ENCODE measurements at places on chromosomes 12 and 14.

DNA sequence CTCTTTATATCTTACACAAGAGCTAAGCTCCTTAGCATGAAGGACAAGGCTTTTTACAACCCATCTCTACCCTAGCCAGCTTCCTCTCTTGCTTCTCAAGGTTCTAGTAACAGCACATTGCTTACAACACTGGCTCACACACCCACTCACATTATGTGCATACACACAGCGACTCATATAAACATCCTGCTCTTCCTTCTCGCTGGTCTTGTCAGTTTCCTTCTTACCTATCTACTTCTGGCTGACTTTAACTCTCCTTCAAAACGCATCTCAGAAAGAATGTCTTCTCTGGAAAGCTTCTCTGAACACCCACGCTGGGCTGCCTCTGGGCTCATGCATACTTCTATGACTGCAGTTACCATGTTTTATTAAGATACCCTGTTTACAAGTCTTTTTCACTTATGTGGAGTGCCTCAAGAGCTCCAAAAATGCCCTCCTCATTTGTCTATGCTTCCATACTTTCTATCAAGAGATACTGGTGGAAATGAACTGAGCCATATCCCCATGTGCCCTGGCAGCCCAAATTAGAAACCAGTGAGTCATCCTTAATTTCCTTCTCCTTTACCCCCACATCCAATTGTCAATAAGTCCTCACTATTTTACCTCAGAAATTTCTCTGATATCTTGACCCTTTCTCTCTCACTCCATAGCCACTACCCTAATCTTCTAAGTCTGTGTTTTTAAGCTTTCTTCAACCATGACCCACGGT, 126.9 kb upstream of the KRAS start:
- no peak for DNase-seq

DNA sequence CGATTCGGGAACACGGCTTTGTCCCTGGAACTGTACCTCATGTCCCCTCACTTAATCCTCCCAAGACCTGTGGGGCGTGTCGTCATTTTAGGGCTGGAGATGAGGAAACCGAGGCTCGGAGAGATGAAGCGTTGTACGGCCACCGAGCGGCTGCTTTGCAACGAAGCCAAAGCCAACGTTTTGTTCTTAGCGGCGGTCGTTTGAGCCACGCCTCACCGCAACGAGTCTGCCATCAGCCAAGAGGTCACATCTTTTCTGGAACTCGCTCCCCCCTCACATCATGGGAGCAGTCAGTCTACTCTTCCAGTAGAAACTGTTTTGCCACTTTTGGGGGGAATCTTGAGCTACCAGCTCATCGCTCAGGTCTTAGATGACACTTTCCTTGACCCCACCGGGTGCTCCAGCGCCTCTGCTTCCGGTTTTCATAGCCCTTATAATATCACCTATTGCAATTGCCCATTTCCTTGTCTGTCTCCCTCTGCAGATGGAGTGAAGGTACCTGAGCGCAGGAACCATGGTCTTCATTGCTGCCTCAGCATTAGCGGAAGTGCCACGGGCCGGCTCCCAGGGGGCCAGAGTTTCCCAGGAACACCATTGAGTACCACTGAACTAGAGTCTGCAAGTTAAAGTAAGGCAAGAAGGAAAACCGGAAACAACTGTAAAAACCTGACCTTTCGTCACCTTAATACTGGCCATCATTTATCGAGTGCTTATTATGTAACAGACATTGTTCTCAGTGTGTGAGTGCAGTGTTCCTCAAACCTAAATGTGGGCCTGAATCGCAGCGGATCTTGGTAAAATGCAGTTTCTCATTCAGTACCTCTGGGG, 19.6 kb downstream of the NINJ2 start:
- no peak for DNase-seq

DNA sequence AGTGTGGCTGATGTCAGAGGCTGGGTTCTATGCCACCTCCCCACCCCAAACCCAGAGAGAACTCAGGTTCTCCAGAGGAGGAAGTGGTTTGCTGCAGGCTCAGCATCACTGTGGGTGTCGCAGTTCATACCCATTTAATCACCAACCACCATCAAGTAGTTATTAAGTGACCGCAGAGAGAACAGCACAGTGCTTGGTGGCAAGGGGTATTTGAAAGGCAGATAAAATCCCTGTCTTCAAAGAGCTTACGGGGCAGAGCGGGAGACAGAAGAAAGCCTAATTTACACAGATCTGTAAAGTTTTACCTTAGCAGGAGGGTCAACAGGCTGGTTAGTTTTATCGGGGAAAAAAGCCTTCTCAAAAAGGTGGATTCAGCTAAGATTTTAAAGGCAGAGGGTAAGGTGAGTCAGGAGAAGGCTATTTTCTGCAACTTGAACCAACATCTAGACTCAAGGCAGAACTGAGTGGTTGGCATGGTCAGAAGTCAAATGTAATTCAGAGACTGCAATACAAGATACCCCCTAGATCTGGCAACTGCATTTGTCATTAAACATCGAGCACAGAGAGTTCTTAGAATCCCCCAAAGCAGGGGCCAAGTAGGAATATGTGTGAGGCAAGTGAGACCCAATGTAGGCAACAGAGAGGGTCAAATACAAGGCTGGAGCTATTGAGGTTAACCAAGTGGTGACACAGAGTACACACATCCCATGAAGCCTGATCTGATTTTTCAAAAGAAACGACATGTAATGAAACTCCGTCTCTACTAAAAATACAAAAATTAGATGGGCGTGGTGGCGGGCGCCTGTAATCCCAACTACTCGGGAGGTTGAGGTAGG, 13.2 kb downstream of the PXN start:
- no peak for DNase-seq

GRCh38 chr12:26406813-26407212, 211.4 kb downstream of the SSPN start:
- DNase-seq = no peak
